ENCODE measurements at places on chromosomes 7 and 10. TPM values are rescaled to one million over a fixed set of nuclear protein-coding genes. Genes with fewer than 3 reads are reported as not detected.

- DNase-seq = no peak
These were observed at the start of gene LIPF for GRCh38 chr10:88664142-88664541. Gene LIPF, plus strand, starts transcription at chr10:88664442. Its CDS starts 2,856 bp downstream, at chr10:88667298.

The FAM170B gene
- total RNA-seq = not detected

GRCh38 chr10:63481815-63482421, 16.1 kb upstream of the JMJD1C start:
- no peak for DNase-seq

DNA sequence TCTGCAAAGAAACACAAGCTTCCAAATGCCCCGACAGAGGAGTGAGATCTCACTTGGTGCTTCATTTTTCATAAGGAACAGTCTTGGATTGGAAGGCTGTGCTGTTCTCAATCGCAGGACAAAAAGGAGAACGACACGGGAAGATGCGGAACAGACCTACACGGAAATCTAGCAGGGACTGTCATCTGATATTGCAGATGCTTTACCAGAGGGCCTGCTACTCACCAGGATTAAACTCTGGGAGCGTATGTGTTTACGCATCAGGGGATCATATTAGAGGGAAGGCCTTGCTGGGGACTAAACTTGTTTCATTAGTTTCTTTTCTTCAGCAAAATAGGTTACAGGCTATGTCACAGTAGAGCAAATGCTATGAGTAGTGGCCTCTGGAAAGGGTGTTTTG, 82.8 kb upstream of the EEPD1 start:
- DNase-seq = no peak

GRCh38 chr10:80491251-80492102, 37.4 kb downstream of the TSPAN14 start:
- no peak for DNase-seq

The GNAT3 gene
- not detected for total RNA-seq

DNA sequence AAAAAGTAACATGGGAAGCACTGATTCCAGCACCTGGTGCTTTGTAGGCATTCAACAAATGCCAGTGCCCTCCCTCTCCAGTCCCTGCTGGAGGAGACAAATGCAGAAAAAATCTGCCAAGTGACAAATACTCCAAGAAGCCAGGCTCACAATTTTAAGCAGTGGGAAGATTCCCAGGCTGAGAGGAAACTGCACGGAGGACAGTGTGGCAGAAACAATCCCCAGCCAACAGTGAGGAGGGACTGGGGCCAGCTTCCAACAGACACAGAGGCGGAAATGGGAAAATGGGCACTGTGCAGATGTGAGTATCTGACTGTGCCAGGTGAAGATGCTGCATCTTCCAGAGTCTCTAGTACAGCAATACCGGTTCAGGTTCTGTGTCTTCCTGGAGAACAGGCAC, 106.3 kb downstream of the SLIT1 start:
- DNase-seq = no peak

DNA sequence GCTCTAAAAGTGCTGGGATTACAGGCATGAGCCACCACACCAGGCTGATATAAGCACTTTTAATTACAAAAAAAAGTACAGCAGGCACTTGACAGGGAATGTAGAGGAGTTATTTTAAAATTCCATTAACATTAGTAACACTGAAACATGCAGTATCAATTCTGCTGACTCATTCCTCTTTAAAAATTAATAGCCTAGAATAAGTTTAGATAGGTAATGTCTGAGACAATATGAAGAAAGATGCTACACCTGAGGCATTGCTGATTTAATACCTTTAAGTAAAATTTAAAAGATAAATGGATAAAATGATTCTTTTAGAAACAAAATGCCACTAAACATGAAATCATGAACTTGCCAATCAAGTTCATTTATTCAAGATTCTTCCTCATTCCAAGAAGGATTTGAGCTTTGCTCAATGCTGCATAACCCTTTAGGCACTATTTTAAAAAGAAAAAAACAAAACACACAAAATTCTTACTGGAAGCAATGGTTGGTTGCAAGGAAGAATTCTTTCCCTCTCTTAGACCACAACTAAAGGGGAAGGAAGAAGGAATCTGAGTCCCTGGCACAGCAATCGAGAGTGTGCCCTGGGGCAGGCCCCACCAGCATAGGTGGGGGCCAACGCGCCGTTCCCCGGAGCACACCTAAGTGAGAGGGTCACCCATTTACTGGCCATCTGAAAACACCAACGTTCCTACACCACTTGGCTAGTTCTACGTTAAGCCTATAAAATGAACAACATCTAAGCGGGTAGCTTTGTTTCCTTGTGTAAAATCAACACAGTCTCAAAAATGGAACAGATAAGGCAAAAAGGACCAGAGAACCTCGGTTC, 26.6 kb downstream of the ESYT2 start:
- DNase-seq = no peak

DNA sequence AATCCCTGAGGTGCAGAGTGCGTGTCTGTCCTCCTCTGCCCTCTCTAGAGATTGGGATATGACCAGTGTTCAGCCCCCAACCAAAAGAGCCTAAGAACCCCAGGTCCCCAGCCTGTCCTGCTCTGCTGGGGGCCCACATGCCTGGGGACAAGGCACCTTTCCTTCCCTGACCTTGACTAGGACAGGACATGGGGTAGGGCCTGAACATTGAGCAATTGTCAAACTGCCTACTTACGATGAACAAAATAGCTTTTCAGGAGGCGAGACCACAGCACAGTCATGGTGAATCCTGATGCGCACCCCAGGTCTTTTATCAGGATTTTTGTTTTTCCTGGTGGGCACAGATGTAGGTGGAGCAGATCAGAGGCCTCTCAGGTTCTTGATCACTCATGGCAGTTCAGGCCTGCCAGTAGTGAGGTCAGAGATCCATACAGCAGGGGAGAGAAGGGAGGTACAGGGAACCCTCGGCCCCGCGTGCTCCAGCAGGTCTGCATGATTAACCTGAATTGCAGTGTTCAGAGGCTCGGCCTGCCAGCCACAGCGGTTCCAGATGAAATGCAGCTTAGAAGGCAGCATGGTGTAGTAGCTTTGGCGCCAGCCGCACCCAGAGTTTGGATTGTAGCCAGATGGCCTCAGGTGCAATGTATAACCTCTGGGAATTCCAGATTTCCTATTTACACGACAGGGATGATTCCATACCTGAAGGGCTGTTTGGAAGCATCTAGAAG, 191.3 kb downstream of the CUX1 start:
- no peak for DNase-seq

Data from WTC11 (cell line).